ENCODE measurements at places on chromosomes 12 and 14.

DNA sequence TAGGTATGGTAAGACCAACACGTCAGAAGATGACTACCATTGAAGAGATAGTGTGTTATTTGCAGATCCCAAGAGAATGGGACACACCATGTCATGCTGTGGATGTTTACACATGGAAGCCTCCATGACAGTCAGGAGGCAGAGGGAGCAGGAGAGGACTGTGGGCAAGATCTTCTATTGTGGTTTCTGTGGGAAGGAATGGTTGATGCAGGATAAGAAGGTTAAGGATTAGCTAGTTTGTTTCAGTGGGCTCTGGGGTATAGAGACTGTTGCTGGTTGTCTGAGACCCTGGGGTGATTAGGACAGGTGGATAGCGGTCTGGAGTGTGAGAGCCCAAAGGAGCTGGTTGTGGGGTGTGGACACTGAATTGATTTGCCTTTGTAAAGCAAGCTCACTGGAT is 23.3 kb downstream of the TAS2R7 start:
- no peak for DNase-seq

DNA sequence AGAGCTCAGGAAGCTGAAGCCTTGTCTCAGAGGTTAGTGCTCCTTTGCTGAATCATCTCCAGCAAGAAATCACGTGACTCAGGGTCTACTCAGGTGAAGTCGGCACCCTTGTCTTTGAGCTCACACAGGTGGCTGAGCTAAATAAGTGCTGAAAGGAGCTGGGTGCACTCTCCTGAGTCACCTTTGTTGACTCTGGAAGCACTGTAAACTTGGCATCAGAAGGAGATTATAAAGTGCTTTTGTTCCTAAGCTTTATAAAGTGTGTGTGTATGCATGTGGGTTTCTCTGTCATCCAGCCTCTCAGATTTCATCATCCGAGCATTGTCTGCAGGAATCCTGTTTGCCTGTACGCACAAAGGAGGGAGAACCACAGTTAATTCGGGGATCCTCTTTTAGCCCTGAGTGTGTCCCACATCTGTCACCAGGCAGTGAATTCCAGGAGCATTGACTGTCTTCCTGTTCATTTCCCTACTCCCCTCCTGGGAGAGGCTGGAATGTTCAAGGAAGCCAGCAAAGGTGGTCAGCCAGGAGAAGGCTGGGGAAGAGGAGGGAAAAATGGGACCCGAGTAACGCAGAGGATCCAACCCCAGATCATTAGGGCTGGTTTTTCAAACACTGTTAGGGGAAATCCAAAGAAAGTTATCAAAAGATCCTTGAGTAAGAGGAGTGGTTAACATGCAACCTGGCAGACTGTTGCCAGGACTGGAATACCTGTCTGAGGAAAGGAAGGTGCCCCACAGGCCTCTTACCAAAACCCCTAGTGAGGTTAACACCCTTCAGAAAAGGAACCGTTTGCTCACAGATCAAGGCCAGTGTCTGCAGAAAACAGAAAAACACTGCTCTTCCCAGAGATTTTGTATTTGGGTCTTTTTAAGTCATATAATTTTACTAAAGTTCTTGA is 157.5 kb upstream of the HIF1A start:
- DNase-seq = peak; percentile 33

GRCh38 chr14:36361210-36361853 is 40.9 kb upstream of the MBIP start:
- no peak for DNase-seq

DNA sequence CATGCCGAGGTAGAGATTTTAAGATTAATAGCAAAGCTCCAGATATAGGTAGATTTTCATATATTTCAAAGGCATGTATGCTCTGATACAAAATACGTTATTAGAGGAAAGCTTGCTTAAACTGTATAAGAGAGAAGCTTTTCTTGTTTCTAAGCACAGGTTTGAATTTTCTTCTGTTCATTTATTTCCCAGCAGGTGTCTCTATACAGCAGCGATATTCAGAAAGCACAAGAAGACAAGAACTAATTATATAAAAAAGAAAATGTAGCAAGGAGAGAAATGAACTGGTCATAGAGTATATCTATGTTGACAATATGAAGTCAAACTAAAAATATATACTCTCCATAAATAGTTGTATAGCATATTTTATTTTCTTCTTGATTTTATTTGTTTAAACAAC is 307.4 kb upstream of the NOVA1 start:
- DNase-seq = no peak

DNA sequence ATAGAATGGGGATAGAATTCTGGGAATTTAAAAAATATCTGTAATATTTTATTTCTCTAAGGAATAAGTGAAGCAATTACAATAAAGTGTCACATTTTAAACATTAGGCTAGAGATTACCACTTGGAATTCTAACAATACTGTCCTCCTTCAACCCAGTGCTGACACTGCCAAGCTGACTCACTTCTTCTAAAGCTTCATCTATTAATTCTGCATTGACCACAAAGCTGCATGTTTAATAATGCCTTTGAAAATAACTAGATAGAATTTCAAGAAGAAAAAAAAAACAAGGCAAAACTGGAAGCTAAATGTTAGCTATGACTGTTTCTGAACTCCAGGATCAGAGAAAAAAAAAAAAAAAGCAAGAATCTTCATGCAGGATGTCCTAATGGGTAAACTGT is 970.7 kb upstream of the FBXO33 start:
- no peak for DNase-seq

DNA sequence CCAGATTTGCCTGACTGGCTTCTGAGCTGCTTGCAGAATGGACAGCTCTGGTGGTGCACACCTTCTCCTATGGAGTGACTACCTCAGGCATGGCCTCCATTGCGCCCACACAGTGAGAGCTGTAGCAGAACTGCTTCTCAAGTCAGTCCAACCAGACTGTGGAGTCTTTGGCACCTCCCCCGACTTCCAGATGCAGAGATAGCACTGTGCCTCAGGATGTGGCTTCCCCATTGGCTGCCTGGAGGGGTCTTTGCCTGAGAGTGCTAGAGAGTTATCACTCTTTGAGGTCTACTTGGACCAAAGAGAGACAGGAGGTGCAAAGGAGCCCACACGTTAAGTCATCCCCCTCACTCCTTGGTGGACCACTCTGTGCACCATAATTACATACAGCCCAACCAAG is 44.8 kb upstream of the FRS2 start:
- no peak for DNase-seq

DNA sequence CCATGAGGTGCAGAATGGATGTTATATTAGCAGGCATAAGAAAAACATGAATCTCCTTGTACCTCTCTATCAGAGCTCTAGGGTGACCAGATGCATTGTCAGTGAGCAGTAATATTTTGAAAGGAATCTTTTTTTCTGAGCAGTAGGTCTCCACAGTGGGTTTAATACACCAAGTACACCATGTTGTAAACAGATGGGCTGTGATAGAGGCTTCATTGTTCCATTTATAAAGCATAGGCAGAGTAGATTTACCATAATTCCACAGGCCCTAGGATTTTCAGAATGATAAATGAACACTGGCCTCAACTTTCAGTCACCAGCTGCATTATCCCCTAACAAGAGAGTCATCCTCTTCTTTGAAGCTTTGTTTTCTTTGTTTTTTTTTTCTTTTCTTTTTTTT is 185.2 kb downstream of the ERC1 start:
- DNase-seq = no peak

DNA sequence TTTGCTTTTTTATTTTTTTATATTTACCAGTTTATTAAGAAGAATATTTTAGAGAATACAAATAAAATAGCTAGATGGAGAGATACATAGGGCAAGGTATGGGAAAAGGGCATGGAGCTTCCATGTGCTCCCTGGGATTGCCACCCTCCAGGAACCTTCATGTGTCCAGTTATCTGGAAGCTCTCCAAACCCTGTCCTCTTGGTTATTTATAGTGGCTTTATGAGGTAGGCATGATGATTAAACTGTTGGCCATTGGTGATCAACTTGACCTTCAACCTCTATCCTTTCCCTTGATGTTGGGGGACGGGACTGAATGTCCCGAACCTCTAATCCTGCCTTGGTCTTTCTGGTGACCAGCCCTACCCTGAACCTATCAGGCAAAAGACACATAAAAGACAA is 156.3 kb downstream of the CCDC91 start:
- no peak for DNase-seq

DNA sequence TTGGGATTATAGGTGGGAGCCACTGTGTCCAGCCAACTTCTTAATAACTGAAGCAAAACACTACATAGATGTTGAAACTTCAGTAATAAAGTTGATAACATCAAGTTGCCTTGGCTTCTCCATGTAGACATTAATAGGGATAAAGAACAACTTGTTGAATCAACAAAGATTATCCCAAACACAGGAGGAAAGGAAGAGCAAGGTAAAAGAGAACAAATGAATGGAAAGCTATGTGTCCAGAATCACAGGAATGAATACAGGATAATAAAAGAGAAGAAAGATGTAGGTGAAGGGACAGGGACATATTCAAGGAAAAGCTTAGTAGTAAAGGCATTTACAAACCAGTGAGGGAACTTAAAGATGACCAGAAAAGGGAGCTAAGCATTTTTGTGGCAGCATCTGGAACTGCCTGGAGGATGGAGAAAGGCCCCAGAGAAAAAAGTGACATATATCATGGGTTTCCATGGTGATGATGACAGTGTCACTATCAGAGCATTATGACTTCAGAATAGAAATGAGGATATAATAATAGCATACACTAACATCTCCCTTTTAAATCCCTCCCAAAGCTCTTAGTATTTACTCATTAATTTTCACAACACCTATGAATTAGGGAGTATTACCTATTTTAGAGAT is 24.0 kb upstream of the MDM1 start:
- DNase-seq = no peak

DNA sequence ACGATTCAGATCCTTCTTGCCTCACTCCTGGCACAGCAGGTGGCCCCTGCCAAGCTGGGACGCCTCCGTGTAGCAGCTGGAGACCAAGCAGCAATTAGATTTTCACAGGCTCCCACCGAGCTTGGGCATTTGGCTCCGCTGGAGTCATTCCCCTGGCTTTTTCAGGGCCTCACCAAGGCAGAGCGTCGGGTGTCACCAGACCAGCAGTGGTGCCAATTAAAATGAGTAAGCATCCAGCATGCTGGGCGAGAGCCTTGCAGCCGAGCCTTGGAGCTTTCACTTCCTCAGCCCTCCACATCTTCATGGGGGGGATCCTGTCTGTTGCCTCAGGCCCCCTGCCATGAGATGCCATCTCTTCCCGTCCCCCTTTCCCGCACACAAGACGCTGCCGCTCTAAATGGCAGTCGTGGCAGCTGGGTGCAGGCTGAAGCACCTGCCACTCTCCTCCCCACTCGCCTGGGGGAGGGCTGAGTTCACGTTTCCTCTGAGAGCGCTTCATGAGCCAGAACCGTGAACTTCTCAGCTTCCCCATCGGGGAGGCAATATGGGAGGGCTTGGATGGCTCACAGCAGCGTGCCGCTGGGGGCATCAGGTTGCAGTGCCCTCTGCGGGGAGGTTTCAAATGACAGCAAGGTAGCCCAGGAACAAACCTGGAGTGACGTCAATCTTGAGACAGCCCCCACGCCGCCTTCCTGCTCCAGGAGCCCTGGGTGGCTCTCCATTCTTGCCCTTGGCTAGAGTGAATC is 11.7 kb downstream of the TPCN1 start:
- DNase-seq = peak; percentile 87

DNA sequence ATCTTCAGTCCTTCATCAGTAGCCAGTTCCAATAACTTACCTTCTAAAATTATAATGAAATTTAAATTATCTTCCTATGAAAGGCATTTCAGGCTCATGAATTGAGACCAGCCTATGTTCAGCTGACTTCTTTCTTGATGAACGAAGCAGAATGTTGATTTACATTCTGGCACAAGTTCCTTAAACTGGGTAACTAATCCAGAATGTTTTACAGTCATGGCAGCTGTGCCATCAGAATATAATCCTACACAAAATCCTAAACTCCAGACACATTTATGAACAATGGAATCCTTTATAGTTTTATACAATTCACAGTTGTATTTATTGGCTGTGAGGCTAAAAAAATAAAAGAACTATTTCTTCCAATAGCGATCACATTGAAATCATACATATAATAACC is 97.3 kb upstream of the CPM start:
- no peak for DNase-seq

DNA sequence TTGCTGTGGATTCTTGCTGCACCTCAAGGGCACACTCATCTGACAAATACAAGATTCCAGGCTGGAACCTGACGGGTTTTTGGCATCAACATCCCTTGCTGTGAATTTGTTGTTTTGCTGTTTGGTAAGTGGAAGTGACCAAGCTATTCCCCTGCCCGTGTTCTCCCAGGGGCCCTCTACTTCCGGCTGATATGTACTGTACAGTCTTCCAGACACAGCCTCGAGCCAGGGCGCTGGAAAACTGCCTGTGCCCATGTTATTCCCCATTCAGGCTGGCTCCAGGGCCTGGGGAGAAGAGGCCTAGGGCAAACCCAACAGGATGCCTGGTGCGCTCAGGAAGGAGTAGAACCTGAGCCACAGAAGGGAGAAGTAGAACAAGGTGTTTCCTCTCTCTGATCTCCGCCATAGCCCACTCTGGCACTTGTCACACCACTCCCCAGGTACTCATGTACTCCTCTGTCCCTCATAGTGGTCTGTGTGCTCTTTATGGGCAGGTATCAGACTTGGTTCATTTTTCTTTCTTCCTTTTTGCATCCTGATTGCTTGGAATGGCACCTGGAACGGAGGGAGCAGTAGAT is 67.8 kb upstream of the LTA4H start:
- no peak for DNase-seq

- DNase-seq = no peak
Measured at GRCh38 chr14:88189417-88190191, 133.5 kb downstream of the KCNK10 start.

- peak; percentile 38 for DNase-seq
Measured at GRCh38 chr12:49019443-49020324, 1.1 kb upstream of the PRKAG1 start.

DNA sequence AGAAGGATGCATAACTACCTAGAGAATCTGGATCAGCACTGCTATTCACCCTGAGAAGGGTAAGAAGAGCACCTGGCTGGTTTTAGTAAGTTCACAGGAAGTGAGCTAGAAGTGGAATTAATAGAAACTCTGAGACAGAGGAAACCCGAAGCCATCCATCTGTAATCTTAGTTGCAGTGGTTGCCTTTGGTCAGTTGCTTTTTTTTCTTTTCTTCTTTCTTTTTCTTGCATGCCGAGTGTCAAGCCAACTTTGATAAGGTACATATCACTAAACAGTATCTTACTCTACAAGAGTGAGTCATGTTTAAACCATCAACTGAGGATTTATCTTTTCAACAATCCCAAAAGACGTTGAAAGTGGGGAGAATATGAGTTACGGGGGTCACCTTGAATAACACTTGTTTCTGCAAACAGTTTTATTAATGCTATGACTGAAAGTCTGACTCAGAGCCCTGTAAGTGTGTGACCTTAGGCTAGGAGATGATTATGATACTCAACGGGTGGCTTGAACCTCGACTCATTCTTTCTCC is 26.7 kb downstream of the C12orf75 start:
- DNase-seq = no peak

GRCh38 chr12:52037248-52037861 is 13.9 kb upstream of the NR4A1 start:
- no peak for DNase-seq

- no peak for DNase-seq
Measured at GRCh38 chr14:44658389-44658696, 151.3 kb upstream of the FSCB start.

DNA sequence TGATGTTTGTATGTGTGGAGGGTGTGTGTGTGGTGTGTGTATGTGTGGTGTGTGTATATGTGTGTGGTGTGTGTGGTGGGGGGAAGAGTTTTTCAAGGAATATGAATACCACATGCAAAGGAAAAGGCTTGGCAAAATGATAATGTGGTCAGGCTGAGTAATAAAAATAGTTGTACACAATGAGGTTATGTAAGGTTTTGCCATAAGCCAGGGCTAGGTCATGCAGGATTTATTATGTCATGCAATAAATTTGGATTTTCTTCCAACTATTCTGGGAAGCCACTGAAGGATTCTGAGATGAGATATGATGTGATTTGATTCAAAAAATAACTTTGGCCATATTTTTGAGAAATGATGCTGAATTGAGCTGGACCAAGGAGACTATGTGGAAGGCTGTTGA is 1191.6 kb upstream of the SEL1L start:
- no peak for DNase-seq
